ENCODE measurements at places on chromosomes 12 and 14. TPM values are rescaled to one million over a fixed set of nuclear protein-coding genes. Genes with fewer than 3 reads are reported as not detected.

HOXC10 gene
- total RNA-seq: not detected

BHLHE41 gene
- total RNA-seq: 104 TPM

DIO2 gene
- total RNA-seq: 1.0 TPM

RNASE3 gene
- total RNA-seq: not detected

SRRM4 gene
- 0.12 TPM for total RNA-seq

Measured in upper lobe of right lung (tissue), 1 donor.